ENCODE measurements at places on chromosomes 3 and 15.
A peak's percentile ranks its signal among the peaks of the same experiment; 100 is the strongest.

DNA sequence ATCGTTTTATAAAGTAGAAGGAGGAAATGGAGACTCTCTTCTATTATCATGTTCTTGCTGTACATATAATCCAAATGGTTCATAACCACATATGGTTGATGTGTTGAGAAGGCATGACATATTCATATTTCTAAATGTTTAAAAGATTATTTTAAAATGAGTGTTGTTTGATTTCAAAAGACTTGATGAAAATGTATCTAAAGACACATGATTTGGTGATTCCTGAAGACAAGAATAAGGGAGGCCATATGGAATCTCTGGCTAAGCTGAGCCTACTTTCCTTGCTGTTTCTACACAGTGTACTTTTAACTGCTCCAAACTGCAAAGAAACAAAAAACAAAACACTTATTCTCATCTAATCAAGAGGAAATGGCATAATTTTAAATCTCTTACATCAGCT lies 23.0 kb upstream of the GYG1 start:
- H3K4me1 ChIP-seq: no peaks in the 10 kb centered on the region
- H3K27me3 ChIP-seq: peaks cover 9% of the 10 kb centered on the region
- no peak overlapping the region for H3K27ac ChIP-seq
- DNase-seq: no peak
- H3K36me3 ChIP-seq: no peaks in the 10 kb centered on the region
- no peak overlapping the region for H3K4me3 ChIP-seq

GRCh38 chr15:40782609-40783227 lies 12.9 kb downstream of the C15orf62 start:
- peaks cover 19% of the 10 kb centered on the region for H3K4me1 ChIP-seq
- H3K36me3 ChIP-seq: peaks cover 12% of the 10 kb centered on the region
- no peak overlapping the region for H3K4me3 ChIP-seq
- peak; percentile 94 for DNase-seq
- H3K27me3 ChIP-seq: no peaks in the 10 kb centered on the region

DNA sequence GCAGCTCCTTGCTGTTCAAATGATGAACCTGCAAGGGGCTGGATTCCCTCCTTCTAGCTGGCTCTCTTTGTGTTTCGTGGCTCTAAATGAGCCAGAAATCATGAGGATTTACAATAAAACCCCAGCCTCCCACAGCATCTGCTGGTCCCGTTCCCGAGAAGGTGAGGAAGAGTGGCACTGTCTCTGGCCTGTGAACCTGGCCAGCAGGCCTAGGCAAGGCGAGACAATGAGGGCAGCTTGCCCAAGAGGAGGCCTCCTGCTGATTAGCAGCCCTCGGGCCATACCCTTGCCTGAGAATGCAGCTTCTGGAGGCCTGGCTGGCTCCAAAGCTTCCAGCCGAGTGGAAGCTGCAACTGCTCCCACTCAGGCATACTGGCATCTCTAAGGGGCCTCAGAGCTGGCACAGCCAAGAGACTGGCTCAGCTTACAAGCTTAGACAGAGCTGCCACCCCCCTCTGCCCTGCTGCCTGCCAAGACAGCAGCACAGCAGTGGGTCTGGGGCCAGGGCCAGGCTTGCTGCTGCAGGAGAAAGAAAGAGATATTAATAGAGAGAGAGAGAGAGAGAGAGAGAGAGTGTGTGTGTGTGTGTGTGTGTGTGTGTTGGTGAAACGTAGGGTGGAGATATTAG lies 76.5 kb downstream of the HMG20A start:
- H3K27me3 ChIP-seq: no peaks in the 10 kb centered on the region
- peaks cover 2% of the 10 kb centered on the region for H3K36me3 ChIP-seq
- no peak overlapping the region for H3K4me3 ChIP-seq
- H3K27ac ChIP-seq: no peak overlapping the region
- DNase-seq: no peak
- peaks cover 19% of the 10 kb centered on the region for H3K4me1 ChIP-seq

GRCh38 chr3:112303764-112304325 lies 9.8 kb upstream of the SLC9C1 start:
- no peak overlapping the region for H3K27ac ChIP-seq
- no peaks in the 10 kb centered on the region for H3K36me3 ChIP-seq
- H3K4me1 ChIP-seq: peaks cover under 1% of the 10 kb centered on the region
- H3K4me3 ChIP-seq: no peak overlapping the region

DNA sequence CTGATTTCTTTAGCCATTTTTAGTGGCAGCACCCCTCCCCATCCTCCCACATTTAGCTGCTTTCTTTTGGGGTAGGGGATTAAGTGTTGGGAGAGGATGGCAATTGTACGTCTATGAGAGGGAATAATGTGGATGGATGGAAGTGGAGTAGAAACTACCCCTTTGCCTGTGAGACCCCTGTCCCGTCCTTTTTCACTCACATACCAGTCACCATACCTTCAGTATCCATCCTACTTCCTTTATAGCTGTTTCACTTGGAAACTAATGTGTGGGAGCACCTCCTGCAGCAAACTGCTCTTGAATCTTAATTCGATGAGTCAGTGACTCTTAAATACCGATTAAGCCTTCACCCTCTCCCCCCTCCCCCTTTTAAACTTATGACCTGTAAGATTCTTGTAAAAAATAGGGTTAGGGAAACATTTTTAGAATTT lies 730 bp downstream of the SPRED1 start:
- peaks cover 63% of the 10 kb centered on the region for H3K27me3 ChIP-seq
- peak overlapping the region; percentile 82 for H3K4me3 ChIP-seq
- H3K36me3 ChIP-seq: peaks cover 3% of the 10 kb centered on the region
- H3K4me1 ChIP-seq: peaks cover 20% of the 10 kb centered on the region
- DNase-seq: no peak

GRCh38 chr15:94526071-94526689 lies 294.8 kb downstream of the MCTP2 start:
- H3K27ac ChIP-seq: no peak overlapping the region
- DNase-seq: no peak
- H3K27me3 ChIP-seq: no peaks in the 10 kb centered on the region
- H3K4me1 ChIP-seq: no peaks in the 10 kb centered on the region

DNA sequence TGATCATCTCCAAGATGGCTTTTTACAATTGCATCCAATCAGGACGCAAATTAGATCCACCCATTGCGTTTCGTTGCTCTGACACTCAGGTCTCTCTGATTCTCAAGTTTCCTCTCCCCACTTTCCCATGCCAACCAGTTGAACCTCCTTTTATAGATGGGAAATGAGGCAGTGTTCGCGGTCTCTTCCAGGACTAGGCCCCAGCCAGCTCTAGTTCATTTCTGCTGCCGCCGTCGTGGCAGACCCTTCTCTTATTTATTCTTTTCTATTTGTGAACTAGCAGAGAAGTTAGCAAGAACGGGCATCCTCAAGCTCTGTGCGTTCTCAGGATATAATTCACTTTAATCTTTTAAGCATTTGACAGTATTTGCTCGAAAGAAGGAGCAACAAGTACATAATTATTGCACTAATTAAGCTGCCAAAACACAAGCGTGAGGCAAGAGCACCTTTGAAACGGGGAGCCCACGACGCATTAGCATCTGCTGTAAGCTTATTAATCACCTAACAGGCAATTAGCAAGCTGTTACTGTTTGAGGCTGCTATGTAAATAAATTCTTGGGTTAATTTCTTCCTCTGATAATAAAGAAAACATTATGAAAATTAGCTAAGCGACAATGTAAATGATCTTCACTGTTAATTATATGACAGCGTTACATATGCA lies 246.4 kb upstream of the TLE3 start:
- H3K4me1 ChIP-seq: no peaks in the 10 kb centered on the region
- no peak for DNase-seq
- no peak overlapping the region for H3K27ac ChIP-seq
- H3K36me3 ChIP-seq: no peaks in the 10 kb centered on the region
- no peak overlapping the region for H3K4me3 ChIP-seq

DNA sequence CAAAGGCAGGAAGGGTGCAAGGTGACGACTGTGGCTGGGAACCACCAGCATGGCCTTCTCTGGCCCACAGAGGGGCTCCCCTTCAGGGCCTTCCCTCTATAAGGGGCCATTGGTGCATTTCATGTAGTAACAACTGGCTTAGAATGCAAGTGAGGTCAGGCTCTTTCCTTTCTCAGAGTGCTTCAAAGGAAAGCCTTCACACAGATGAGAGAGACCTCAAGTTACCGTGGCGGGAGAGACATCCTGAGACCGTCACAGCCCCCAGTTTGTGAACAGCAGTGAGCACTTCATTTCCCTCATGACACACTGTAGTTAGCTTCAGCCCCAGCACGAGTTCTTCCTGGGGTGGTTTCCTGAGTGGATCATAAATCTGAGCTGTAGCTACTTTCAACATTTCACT lies 96.6 kb upstream of the LIMD1 start:
- H3K36me3 ChIP-seq: peaks cover 16% of the 10 kb centered on the region
- no peak overlapping the region for H3K27ac ChIP-seq
- DNase-seq: peak; percentile 67
- H3K4me3 ChIP-seq: no peak overlapping the region
- H3K27me3 ChIP-seq: no peaks in the 10 kb centered on the region

DNA sequence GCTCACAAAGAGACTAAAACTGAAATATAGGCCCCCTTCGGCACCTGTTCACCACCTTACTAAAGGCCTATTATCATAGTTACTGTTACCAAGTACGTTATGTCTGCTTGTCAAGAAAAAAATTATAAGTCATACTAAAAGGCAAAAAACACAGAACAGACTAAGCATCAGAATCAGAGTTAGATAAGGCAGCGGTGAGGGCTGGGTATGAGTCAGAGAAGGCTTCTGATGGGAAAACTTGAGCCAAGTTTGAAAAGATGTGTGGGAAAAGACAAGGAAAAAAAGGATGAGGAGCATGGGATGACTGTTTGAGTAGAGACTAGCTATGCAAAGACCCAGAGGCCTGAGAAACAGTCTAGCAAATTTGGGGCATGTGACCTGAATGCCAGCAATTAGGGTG lies 387.2 kb upstream of the SGO1 start:
- DNase-seq: no peak
- H3K4me3 ChIP-seq: no peak overlapping the region
- H3K27ac ChIP-seq: no peak overlapping the region
- H3K36me3 ChIP-seq: no peaks in the 10 kb centered on the region

DNA sequence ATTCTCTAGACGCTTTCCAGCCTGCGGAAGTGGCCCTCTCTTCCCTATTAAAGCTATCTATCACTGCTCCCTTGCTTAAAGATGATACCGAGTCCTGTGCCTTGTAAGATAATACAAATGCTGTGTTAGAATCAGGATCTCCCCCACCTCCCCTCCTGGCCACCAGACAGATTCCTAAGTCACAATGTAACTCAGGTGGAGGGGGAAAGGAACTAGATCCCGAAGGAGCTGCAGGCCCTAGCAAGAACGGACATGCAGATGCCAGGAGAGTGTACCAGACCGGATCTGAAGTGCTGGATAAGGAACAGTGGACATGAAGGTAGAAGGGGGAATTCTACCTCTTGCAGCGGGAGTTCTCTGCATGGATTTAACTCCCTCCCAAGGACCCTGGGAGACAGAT lies 230.7 kb upstream of the LYSMD4 start:
- DNase-seq: no peak
- H3K27me3 ChIP-seq: peaks cover 6% of the 10 kb centered on the region
- no peaks in the 10 kb centered on the region for H3K36me3 ChIP-seq
- no peaks in the 10 kb centered on the region for H3K4me1 ChIP-seq
- H3K27ac ChIP-seq: no peak overlapping the region

DNA sequence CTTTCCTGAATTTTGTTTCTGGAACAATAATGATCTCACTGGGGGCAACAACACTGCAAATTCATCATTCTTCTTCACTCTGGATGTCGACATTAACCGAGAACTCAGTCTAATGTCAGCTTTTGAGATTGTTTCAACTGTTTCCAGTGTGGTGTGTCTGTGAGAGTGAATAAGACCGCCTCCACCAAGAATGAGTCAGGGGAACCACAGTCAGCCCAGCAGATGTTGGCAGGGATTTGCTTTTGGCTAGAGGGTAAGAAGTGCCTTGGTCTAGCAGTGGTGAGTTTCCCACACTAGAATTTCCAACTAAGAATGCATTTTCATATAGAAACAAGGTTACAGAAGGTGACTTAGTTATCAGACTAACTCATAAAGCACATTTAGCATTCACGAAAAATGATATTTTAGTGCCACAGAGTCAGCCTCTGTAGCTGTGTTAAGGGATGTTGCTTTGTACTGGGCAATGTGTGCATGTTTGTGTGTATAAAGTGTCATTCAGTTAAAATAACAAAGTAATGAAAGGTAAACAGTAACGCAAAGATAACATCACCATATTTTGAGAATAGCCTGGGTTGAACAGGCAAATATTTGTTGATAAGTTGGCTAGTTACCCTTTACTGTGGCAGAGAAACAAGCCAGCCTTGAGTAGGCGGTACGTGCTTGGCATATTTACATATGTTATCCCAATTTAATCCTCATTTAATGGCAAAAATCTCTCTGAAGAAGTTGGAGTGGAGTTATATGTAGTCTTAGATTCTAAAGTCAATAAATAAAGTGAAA lies 33.8 kb downstream of the DRD3 start:
- no peak overlapping the region for H3K4me3 ChIP-seq
- no peak for DNase-seq
- no peaks in the 10 kb centered on the region for H3K36me3 ChIP-seq
- H3K27me3 ChIP-seq: peaks cover 4% of the 10 kb centered on the region
- peaks cover 2% of the 10 kb centered on the region for H3K4me1 ChIP-seq

DNA sequence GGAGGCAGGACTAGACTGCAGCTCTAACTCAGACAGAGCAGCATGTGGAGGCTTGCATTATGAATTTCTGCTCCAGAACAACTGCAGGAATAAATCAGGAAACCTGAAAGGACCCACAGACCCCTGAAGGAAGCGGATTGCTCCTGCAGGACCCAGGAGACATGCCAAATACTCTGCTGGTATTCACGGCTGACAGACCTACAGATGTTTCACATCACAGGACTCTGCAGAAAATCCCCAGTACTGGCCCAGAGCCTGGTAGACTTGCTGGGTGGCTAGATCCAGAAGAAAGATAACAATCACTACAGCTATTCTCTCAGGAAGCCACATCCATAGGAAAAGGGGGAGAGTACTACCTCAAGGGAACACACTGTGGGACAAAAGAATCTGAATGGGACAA lies 942.1 kb downstream of the AGBL1 start:
- H3K27me3 ChIP-seq: no peaks in the 10 kb centered on the region
- DNase-seq: no peak
- no peaks in the 10 kb centered on the region for H3K36me3 ChIP-seq
- no peak overlapping the region for H3K27ac ChIP-seq
- no peaks in the 10 kb centered on the region for H3K4me1 ChIP-seq
- H3K4me3 ChIP-seq: no peak overlapping the region

DNA sequence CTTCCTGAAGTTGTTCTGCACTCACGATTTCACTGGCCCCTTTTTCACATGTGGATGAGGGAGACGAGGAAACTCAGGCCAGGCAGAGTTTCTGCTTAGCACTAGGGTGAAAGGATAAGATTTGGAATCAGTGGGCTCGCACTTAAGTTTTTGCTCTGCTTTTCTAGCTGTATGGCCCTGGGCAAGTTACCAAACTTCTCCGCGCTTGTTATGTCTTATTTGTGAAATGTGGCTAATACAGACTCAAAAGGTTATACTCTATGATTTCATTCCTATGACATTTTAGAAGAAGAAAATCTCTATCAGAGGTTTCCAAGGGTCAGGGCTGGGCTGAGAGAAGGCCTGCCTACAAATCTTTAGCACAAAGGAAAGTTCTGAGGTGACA lies 191.9 kb upstream of the LRIG1 start:
- H3K36me3 ChIP-seq: no peaks in the 10 kb centered on the region
- H3K27ac ChIP-seq: no peak overlapping the region
- no peaks in the 10 kb centered on the region for H3K4me1 ChIP-seq
- no peak for DNase-seq
- H3K4me3 ChIP-seq: no peak overlapping the region
- peaks cover 4% of the 10 kb centered on the region for H3K27me3 ChIP-seq

All from activated CD4-positive, alpha-beta T cell treated with anti-CD3 and anti-CD28 coated beads, Interleukin-2, amount 10 ng/mL, durations not matched to agents 24 days and 14 days (primary cell).